Stimulated activated CD4-positive, alpha-beta T cell treated with anti-CD3 and anti-CD28 coated beads, Interleukin-2, amount 100 ng/mL, for 24 hours (primary cell): ENCODE measurements at places on chromosomes 2 and 18.

DNA sequence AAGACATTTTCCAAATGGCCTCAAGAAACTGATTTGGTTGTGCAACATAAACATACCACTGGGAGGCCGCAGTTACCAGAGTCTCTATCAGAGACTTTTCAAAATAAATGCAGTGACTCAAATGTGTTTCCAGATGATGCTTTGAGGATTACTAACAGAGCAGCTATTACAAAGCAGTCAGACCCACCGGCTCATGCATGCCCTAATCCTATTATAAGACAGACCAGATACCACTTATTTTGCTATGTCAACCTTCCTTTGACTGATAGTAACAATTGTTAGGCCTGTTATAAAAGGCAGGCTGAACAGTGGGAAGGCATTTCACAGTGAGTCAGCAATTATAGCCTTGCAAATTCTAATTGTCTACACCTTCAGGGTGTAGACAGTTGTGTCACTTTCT is 217.7 kb downstream of the LRRTM1 start:
- DNase-seq = no peak

DNA sequence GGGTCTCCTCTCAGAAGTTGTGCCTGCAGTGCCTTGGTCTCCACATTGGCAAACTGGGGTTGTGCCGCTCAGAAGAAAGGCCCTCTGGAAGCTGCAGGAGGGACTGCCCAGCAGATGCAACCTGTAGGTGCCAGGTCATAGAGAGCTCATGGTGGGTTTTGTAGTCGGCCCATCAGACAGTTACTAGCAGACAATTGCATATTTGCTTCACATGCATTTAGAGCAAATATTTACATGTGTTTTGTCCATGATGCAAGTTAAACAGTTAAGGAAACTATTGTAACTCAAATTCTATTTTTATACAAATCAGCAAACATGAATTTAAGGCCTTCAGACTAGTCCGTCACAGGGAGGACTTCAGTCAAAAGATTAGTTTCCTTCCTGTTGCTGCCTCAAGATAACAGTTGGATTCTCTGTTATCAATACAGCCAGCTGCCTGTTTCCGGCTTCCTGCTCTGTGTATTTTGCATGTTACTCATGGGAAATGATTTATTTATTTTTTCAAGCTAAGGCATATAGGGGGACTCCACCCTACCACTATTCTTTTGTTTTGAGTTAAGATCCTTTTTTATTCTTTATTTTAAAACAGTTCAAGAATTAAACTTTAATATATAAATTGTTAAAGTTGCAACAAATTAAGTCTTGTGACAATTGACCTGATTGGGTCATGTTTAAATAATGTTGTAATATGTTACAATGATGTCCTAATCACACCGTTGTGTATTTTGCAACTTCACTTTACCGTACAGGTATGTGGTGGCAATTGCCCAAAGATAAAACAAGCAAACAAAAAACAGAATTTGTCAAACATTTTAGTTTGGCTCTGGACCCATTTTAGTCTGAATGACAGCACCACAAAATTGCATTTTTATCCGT is 133.5 kb downstream of the SPTBN1 start:
- DNase-seq = no peak

DNA sequence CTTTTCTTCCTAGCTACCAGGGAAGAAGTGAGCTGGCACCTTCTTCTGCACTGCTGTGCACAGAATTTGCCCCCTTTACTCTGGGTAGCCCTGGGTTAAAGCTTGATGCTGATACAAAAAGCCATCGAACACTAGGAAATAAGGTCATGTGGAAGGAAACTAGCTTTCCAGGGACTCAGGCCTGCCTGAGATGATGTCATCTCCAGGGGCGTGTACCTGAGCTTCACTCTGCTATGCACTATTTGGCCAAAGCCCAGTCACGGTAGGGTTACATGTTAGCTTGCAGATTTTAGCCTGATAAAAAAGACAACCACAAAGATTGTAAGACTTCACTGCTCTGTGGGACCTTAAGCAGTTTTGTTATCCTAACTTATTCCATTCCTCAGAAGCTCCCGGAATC is 20.4 kb downstream of the EDAR start:
- DNase-seq = peak; percentile 27

GRCh38 chr2:73993778-73994177 is 9.1 kb downstream of the TET3 start:
- no peak for DNase-seq

DNA sequence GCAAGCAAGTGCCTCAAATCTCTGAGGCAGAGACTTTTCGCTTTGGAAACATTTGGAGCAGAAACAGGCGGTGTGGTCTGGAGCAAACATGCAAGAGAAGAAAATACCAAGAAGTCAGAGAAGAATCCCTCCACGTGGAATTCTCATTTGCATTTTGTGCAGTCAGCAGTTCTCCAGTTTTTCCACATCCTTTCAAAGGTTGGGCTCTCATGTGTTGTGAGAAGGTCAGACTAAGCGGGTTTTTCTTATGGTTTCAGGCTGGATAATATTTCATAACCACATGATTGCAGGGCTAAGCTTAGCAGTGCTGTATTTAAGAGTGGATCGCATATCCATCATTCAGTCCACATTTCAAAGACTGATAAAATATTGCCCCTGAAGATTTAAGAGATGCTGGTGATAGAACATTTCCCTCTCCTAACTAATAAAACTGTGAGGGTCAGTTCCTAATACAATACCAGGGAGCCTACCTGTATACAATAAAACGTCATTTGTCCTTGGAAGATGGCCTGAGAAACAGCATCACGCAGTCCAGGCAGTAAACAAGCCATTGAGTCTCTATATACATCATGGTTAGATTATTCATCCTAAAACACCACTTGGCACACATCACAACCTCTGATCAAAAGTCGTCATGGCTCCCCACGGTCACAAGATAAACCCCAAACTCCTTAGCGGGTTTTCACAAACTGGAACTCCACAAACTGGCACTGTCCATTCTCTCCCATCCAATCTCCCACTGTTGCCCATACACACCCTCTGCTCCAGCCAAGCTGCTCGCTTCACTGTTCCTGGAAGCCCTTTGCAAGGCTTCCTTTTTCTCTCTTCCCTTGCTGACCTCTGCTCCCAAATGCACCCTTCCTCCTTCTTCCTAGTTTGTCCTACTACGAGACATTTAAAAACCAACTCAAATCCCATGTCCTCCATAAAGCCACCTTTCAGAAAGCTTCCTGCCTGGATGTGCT is 31.5 kb downstream of the ANKRD44 start:
- DNase-seq = no peak

- no peak for DNase-seq
These were observed 22.8 kb downstream of the NFE2L2 start for GRCh38 chr2:177241711-177242120.

DNA sequence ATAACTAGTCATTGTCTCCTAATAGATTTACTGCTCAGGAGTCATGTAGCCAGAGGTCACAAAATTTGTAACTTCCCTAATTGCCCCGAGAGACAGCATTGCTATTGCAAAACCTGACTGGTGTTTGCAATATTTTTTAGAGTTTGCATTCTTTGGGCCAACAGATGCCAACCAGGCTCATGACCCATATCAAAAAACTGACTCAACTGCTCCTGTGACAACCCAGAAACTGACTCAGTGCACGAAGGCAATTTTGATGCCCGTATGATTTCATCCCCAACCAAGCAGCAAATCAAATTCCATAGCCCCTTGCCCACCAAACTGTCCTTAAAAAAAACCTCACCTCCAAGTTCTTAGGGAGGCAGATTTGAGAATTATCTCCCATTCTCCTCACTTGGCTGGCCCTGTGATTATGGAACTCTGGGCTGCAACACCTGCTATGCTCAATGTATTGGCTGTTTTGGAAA is 951.3 kb downstream of the TSN start:
- DNase-seq = no peak

- DNase-seq = no peak
These were observed 28.9 kb upstream of the NT5DC4 start for GRCh38 chr2:112691881-112692281.

- DNase-seq = no peak
These were observed 28.2 kb upstream of the TNP1 start for GRCh38 chr2:216888081-216888480.

- peak; percentile 60 for DNase-seq
These were observed 1.3 kb downstream of the CIAO1 start for GRCh38 chr2:96267159-96267971.

- DNase-seq = peak; percentile 42
These were observed 683 bp upstream of the DNAJC27 start for GRCh38 chr2:24972315-24972961.

DNA sequence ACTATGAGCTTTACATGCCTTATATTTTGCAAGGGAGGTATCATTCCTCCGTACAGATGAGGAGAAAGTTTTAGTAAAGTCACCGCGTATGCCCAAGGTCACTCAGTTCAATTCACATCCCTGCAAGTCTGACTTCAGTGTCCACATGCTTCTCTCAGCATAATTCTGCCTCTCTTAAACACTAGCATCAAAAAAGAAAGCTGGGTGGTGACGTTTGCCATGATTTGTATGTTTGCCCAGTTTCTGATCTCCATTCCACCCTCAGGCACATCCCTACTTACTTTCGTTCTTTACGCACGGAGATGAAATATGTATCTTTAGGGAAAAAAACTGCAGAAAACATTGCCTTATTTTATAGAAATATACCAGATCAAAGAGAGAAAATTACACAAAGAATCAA is 129.2 kb upstream of the PTPRM start:
- DNase-seq = no peak

- DNase-seq = no peak
These were observed 26.9 kb upstream of the GPR75 start for GRCh38 chr2:53886406-53887280.

DNA sequence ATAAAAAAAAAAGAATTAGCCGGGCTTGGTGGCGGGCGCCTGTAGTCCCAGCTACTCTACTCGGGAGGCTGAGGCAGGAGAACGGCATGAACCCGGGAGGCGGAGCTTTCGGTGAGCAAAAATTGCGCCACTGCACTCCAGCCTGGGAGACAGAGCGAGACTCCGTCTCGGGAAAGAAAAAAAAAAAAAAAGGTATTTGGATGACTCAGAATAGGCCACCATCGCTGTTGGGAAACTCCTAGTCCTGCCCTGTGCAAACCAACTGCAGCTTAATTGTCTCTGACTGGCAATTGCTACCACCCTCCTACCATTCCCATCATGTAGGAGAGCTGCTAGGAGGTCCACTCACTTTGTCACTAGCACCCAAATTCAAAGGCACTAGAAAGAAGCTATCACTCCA is 43.5 kb downstream of the ATP8B1 start:
- DNase-seq = no peak

- no peak for DNase-seq
These were observed 183.0 kb downstream of the PMAIP1 start for GRCh38 chr18:60082790-60083189.

GRCh38 chr2:8442833-8443486 is 238.9 kb upstream of the ID2 start:
- DNase-seq = no peak

GRCh38 chr2:163751696-163752095 is 15.9 kb upstream of the FIGN start:
- DNase-seq = no peak

DNA sequence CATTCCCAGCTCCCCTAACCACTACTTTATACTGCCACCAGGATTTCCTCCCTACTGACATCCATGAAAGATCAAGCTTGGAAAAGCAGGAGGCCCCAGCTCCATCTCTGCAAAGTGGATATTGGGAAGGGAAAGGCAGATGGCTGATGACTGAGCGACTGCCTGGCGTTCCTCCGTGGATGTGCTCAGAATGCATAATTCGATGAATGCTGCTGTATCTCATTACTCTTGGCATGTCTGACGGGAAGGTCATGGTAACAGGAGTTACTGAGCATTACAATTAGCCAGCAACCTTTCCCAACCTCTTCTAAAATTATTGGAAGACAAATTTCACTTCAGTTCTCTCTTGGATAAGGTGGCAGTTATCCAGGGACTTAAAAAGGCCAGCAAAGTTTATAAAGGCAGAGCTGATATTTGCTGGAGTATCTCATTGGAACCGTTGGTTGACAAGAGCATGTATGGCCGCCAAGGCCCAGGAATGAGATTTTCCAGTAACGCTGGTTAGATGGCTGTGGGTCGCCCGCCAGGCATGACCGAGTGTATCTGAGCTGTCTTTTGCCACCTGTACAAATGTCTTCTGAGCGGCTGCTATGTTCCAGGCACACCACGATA is 34.5 kb downstream of the KCNE4 start:
- DNase-seq = no peak

DNA sequence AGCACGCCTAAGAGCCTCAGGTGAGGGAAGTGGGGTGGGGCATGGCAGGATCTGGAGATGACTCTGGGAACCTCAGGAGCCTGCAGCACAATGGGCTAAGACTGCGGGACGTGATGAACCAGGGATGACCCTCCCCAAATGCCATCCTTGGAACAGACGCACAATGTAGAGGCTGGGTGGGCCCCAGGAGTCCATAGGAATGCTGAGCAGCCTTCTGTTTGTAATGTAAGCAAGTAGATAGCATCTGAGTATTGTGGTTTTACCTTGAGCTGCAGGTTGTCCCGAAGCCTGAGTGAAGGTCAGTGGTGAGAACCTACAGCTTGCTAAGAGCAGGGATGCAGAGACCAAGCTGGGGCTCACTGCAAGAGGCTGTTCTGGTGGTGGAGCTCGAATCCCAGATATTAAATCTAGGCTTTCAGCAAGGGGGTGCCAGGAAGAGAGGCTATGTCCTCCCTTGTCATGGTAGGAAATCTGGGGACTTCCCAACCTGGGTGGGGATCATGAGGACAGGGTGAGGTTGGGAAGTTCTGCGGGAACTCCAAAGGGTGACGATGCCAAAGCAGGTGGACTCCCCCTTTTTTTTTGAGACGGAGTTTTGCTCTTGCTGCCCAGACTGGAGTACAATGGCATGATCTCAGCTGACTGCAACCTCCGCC is 5.8 kb downstream of the SCTR start:
- DNase-seq = no peak

- no peak for DNase-seq
These were observed 235.6 kb upstream of the EPHA4 start for GRCh38 chr2:221807706-221808105.

GRCh38 chr2:5722236-5722635 is 30.1 kb downstream of the SOX11 start:
- no peak for DNase-seq

DNA sequence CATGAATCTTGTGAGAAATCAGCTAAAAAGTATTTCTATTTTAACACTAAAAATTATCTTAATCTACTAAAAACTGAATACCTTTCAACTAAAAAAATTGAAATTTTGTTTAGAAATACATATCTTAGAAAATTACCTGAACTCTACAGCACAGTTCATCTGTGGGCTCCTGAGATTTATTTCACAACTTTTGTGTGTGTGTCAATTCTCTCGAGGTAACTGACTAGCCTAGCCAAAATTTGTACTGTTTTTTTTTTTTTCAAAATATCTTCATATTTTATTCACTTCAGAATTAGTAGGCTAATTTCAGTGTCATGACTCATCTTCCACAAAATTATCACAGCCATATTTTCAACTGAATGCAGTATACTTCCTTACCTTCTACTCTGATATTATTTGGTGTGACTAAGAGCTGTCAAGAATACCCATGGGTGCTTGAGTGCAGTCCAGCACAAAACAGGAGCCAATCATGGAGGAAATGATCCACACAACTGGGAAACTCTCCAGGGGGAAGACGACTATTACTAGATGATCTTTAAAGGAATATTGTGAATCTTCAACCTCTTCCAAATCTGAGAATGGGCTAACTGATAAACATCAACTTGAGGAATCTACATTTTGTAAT is 174.6 kb downstream of the ZNF385B start:
- DNase-seq = no peak
